C1 segment of cervical spinal cord (tissue), 14 donors: ENCODE measurements at places on chromosomes 16 and 17.

GRCh38 chr16:53821487-53821886 is 117.5 kb downstream of the FTO start:
- no peak for DNase-seq

GRCh38 chr16:79047337-79047736 is 553.2 kb downstream of the MAF start:
- DNase-seq: no peak

DNA sequence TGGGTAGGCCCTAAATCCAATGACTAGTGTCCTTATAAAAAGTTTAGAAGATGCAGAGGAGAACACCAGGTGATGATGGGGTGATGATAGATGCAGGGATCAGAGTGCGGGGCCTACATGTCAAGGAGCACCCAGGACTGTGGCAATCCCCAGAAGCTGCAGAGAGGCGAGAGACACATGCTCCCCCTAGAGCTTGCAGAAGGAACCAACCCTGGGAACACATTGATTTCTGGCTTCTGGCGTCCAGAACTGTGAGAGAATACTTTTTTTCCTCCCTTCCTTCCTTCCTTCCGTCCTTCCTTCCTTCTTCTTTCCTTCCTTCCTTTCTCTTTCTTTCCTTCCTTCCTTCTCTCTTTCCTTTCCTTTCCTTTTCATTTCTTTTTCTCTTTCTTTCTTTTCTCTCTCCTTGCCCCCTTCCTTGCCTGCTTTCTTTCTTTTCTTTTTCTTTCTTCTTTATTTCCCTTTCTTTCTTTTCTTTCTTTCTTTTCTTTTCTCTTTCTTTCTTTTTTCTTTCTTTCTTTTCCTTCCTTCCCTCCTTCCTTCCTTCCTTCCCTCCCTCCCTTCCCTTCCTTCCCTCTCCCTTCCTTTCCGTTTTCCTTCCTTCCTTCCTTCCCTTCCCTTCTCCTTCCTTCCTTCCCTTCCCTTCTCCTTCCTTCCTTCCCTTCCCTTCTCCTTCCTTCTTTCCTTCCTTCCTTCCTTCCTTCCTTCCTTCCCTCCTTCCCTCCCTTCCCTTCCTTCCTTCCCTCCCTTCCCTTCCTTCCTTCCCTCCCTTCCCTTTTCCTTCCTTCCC is 134.3 kb downstream of the HAPSTR1 start:
- DNase-seq: peak; percentile 18

- DNase-seq: no peak
Measured at GRCh38 chr16:9578459-9578858, 487.0 kb downstream of the HAPSTR1 start.

- DNase-seq: no peak
Measured at GRCh38 chr17:43791589-43791988, 11.4 kb downstream of the CFAP97D1 start.

DNA sequence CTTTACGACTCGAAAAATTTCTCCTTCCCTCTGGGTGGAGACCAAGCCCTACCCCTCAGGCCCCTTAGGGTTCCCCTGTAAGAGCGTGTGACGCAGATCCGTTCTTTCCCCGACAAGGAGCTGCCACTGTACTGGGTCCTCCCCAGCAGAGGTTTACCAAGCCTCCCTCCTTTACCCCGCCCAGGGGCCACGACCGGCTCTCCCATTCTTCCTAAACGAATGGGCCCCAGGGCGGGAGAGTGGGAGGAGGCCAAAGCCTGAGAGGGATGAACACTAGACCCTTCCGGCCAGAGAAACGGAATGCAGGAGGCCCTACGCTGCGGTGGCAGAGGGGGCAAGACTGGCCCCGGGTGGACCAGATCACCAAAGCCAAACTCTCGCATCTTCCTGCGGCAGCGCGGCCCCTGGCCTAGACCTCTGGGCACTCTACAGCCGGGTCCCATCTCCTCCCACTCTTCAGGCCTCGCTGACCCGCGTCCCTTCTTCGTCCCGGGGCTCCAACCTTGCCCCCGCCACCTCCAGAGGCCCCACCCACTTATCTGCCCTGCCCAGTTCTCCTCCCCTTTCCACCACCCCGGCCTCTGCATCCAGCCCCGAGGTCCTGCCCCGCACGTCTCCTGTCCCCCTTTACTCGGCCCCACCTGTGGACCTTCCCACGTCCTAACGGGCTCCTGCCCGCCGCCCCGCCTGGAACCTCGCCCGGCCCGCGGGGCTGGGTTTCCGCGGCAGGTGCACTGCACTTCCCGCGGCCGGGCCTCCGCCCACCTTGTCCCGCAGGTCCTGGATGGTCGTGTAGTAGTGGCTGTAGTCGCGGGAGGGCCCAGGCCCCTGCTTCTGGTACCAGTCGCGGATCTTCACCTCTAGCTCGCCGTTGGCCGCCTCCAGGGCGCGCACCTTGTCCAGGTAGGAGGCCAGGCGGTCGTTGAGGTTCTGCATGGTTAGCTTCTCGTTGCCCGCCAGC is 765 bp downstream of the KRT19 start:
- DNase-seq: no peak

DNA sequence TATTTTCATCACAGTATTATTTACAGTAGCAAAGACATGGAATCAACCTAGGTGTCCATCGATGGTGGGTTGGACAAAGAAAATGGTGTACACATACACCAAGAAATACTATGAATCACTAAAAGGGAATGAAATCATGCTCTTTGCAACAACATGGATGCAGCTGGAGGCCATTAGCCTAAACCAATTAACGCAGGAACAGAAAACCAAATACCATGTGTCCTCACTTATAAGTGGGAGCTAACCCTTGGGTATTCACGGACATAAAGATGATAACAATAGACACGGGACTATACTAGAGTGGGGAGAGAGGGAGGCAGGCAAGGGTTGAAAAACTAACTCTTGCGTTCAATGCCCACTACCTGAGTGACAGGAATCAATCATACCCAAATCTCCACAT is 41.0 kb downstream of the MRPS23 start:
- DNase-seq: no peak

DNA sequence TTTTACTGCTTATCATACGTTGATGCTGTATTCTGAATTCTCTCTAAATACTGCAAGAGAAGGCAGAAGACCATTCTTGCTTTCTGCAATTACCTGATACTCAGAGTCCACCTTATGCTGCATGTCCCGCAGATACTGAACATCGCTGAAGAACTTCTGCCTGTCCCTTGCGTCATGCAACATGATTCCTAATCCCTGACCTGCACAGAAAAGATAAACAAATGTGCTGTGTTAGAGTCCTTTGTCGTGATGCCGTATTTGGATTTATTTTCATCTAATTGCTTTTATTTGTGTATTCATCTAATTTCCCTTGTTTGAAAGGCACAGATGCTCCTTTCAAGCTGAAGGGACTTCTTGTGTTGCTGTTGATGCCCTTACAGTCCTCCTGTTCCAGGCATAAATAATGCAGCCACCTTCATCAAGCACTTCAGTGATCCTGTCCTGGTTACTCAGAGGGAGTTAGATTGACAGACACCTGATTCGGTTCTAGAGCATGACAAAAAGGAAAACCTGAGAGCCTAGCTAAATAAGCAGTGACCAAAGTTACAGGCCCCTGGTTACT is 6.5 kb downstream of the MARCHF10 start:
- no peak for DNase-seq

DNA sequence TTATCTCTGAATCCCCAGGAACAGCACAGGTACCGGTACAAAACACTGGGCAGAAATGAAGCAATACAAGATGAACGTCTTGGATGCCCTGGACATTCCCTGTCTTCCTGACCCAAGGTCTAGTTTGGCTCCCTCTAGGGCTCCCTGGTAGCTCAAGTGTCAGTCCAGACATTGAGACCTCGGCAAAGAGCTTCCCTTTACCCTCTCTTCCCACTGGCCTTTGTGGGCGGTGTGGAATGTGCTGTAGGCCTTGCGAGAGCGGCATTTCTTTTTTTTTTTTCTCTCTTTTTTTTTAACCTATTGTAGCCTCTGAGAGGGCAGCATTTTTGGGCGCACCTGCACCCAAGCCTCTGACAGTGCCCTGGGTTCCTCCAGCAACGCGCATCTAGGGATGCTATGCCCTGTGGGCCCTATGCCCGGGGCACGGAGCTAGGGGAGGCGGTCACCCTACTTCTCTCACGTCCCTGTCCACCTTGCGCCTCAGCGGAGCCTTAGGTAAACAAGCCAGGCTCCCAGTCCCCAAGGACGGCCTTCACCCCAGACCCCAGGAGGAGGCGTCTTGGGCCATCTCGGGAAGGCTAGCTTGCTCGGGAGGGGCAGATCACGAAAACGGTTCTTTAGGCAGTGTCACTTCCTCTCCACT is 1.2 kb upstream of the NFATC3 start:
- DNase-seq: no peak

DNA sequence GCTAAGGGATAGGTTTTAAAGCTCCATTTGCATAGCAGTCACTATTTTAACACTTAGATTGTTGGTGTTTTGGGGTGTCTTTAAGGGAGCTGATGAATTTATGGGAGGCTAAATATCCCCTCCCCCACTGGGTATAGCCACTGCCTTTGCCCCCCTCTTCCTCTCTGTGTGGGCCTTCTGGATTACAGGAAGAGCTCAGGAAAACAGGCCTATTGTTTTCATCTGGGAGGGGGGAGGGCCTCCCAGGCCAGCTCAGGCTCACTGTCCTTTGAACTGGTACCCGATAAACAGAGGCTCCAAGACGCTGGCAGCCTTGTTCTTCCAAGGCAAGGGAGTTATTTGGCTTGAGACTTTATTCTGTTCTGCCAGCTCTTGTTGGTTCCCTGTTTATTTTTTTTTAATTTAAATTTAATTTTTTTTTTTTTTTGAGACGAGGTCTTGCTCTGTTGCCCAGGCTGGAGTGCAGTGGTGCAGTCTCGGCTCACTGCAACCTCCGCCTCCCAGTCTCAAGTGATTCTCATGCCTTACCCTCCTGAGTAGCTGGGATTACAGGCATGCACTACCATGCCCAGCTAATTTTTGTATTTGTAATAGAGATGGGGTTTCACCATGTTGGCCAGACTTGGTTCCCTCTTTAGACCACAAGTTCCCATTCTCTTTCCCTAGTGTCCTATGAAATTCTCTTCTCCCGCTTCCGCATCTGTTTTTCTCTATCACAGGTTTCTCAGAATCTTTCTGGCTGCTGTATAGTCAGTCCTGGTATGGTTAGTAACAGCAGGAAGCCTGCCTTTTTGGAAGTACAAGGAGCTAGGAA is 25.1 kb downstream of the MINK1 start:
- DNase-seq: peak; percentile 56

- DNase-seq: no peak
Measured at GRCh38 chr17:81574643-81574956, 22.4 kb upstream of the FAAP100 start.

- no peak for DNase-seq
Measured at GRCh38 chr16:424623-425081, 797 bp upstream of the RAB11FIP3 start.

GRCh38 chr17:48068491-48068961 is 20.4 kb downstream of the NFE2L1 start:
- DNase-seq: no peak

GRCh38 chr17:63070031-63070430 is 104.0 kb downstream of the TANC2 start:
- no peak for DNase-seq

- no peak for DNase-seq
Measured at GRCh38 chr17:53406907-53407306, 415.8 kb upstream of the KIF2B start.

DNA sequence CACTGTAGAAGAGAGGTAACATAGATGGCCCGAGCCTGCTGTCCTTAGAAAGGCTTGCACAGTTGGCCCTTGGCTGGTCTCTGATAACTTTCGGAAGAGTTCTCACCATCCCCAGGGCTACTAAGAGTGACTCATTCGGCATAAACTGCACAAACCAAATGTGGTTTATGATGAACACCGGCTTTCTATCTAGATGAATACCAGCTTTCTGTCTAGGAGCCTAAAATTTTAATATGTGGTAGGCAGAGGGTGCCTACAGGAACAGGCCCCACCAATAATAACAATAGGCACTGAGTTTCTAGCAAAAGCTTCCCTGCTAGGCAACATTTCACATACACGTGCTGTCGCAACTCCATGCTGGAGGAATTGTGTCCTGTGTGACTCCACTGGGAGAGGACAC is 15.4 kb downstream of the CNOT1 start:
- no peak for DNase-seq

DNA sequence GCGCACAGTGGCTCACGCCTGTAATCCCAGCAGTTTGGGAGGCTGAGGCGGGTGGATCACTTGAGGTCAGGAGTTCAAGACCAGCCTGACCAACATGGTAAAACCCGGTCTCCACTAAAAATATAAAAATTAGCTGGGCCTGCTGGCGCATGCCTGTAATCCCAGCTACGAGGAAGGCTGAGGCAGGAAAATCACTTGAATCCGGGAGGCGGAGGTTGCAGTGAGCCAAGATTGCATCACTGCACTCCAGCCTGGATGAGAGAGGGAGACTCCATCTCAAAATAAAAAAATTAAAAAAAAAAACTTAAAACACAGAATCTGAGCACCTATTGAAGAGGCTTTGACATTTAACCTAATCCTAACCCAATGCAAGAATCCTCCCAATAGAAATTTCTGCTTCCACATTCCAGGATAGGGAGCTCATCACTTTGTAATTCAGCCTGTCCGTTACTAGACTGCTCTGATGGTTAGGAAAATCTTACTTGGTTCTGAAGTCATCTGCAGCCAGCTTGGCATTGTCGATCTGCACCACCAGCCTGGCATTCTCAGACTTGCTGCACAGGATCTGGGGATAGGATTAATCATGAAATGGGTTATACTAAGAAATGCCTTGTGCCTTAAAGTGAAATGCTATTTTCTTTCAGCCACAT is 2.1 kb downstream of the KRT33B start:
- DNase-seq: no peak

DNA sequence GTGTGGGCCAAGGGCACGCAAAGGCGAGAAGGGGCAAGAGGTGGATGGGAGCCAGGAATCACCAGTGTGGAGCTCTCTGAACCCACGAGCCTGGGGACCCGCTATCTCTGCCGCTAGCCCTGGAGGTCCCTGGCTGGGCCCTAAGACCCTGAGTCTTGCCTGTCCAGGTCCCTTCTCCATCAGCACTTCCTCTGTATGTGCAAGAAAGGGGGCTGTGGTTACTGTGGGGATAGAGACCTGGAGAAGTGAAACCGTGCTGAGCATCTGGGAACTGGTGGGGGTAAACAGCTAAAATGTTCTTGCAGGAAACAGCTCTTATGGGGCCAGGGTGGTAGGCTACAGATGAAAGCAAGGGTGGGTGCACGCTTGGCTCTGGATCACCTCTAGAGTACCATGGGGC is 3.1 kb downstream of the SPNS3 start:
- DNase-seq: no peak
